ENCODE measurements at places on chromosomes 16 and 17.
A peak's percentile ranks its signal among the peaks of the same experiment; 100 is the strongest.

GRCh38 chr17:80416940-80417293 lies 1.9 kb downstream of the ENDOV start:
- no peak for DNase-seq

DNA sequence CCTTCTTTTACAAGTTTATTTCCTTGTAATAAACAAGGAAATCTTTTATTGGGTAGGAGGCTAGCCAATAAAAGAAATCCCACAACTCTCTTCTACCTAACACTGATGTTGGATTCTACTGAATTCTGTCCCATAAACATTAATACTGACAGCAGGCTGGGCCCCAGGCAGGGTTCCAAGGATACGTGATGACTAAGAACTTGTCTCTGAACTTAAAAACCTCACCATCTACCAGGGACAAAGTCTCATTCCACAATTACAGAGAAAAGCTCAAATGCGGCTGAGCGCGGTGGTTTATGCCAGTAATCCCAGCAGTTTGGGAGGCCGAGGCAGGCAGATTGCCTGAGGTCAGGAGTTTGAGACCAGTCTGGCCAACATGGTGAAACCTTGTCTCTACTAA lies 64.9 kb downstream of the ARHGAP17 start:
- peak; percentile 11 for DNase-seq

- DNase-seq, result no peak
Observed at GRCh38 chr16:29198731-29199521, 207.6 kb downstream of the NPIPB11 start.

- DNase-seq, result no peak
Observed at GRCh38 chr16:9081843-9082242, 9.6 kb upstream of the HAPSTR1 start.

DNA sequence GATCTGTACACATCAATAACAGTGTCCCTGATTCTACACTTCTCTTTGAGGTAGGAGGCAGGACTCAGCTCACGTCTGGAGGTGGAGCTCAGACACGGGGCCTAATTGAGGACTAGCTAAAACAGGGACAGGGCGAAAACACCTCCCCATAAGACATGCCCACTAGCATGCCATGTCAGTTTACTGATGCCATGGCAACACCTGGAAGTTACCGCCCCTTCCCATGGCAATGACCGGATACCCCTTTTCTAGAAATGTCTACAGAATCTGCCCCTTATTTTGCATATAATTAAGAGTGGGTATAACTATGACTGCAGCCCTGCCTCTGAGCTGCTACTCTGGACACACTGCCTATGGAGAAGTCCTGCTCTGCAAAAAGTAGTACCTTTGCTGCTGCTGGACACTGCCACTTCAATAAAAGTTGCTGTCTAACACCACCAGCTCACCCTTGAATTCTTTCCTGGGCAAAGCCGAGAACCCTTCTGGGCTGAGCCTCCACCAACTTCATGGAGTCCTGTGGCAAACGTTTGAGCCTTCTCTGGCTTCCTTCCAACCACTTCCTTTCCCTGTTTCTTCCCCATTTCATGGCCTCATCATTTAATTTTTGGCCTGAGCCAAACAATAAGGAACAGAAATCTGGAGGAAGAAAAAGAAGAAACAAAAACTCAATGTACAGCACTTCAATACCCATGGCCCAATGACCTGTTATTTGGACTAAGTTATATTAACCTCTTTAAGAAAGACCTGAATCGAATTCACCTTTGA lies 21.0 kb downstream of the PHB1 start:
- no peak for DNase-seq

GRCh38 chr17:40916366-40916765 lies 21.1 kb downstream of the KRT23 start:
- no peak for DNase-seq

- no peak for DNase-seq
Observed at GRCh38 chr17:58508341-58509067, 5.9 kb downstream of the MTMR4 start.

- no peak for DNase-seq
Observed at GRCh38 chr17:57288773-57289121, 32.4 kb downstream of the MSI2 start.

All from RCC 7860 (cell line).